ENCODE measurements at places on chromosomes 2 and 18.

DNA sequence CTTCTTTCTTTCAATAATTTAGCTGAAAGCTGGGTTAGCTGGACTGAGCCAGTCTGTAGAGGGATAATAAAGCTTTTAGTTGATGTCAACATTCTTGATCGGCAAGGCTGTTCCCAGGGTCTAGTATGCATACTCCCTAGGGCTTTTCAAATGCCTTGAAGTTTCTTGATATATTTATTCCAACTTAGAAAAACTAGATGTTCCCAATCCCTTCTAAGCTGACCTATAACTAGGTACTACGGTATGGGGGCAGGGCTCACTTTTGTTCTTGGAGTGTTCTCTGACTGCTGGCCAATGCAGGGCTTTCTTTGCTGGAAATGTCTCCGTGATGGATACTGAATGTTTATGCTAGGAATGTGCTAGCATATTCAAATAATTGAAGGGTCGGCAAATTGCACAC lies 258.6 kb upstream of the TANK start:
- DNase-seq: no peak

DNA sequence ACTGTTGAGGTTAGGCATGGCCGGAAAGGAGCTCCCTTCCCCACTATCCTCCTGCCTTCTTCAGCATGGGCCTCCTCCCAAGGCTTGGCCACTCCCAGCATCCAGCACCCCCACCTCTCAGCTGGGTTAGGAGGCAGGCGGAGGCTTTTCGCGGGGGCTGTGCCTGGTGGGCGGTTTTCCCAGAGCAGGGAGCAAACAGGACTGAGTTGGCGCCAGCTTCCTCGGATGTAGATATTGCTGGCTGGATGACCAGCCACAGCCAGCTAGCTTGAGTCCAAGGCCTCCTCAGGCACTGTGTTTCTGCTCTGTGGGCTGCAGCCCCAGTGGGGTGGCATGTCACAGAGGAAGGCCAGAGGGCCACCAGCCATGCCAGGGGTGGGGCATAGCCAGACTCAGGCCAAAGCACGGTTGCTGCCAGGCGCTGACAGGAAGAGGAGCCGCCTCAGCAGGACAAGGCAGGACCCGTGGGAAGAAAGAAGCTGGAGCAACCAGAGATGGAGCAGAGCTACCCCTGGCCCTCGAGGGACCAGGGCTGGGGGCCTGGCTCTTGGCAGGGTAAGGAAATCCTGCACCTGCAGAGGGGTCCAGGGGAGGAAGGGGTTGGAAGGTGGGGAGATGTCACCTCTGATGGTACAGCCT lies at the start of gene TCF23:
Gene TCF23 (plus strand): TSS at position 204 of the 639 bp plus-strand sequence. CDS start 130 bp downstream, at position 334.
- no peak for DNase-seq

GRCh38 chr2:1721706-1722646 lies 22.3 kb downstream of the PXDN start:
- no peak for DNase-seq

DNA sequence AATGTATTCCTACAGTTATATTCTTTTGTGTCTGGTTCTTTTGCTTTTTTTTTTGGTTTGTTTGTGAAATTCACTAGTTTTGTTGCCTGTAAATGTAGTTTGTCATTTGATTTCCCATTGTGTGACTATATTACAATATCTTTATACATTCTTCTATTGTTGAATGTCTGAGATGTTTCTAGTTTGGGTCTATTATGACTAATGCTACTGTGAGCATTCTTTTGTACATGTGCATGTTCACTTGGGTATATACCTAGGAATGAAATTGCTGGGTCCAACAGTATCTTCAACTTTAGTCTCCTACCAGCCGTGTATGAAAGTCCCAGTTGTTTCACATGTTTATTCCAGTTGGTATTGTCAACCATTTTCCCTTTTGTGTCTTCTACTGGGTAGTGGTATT lies 112.7 kb upstream of the RBMS1 start:
- DNase-seq: no peak
